Left renal cortex interstitium (tissue), 4 donors: ENCODE measurements at places on chromosomes 5 and 9.

GRCh38 chr9:84916769-84917168 is 247.2 kb downstream of the NTRK2 start:
- no peak for DNase-seq

GRCh38 chr5:131942016-131942415 is 3.4 kb downstream of the MEIKIN start:
- no peak for DNase-seq

DNA sequence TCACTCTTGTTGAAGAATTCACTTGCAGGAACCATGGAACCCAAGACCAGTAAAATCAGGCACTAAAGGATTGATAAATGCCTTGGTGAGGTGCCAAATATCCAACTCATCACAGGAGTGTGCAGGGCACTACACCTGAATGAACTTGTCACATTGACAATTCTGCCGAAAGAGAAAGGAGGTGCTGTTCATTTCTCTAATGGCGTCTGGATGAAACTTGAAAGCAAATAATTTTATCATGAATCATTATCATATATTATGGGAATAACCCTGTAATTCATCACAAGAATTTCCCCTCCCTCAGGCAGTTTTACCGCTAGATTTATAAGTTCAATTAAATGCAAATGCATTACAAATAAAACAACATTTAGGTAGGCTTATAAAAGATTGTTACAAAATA is 360.0 kb downstream of the GLIS3 start:
- no peak for DNase-seq

DNA sequence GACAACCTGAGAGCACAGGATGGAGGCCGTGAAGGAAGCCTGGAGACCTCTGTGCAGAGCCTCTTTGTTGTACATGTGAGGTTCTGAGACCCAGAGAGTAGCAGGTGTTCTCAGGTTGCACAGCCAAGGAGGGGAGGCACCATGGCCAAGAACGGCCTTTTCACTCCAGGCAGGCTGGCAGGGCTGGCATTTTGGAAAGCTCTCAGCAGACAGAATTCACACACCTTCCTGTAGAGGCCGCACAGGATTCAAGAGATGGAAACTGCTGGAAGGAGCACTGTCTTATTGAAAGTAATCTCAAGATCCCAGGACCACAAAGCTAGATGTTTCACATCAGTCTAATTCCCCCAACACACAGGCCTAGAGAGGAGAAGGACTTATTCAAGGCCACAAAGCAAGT is 52.8 kb upstream of the XPA start:
- DNase-seq, result no peak

- no peak for DNase-seq
Observed at GRCh38 chr9:111108946-111109345, 70.7 kb upstream of the LPAR1 start.

DNA sequence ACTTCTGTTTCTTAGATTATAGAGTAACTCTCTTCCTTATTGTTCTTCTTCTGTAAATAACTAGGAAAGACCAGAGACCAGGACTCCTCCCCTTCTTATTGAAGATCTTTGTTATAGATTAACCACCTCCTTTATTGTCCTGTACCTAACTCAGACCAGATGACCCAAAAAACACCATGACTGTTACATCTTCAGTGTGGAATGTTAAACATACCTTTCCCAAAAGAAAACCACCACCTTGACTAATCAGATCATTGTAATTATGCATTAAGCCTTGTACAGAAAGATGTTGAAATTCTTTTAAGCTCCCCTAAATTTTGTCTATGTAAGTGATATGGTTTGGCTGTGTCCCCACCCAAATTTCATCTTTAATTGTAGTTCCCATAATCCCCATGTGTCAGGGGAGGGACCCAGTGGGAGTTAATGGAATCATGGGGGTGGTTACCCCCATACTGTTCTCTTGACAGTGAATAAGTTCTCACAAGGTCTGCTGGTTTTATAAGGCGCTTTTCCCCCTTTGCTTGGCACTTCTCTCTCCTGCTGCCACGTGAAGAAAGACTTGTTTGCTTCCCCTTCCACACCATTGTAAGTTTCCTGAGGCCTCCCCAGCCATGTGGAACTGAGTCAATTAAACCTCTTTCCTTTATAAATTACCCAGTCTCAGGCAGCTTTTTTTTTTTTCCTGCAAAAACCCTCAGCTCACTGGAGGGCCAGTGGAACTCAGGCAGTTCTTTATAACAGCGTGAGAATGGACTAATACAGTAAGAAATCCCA is 26.3 kb downstream of the ARSB start:
- DNase-seq, result peak; percentile 12
